Heart right ventricle (tissue), 16 donors: ENCODE measurements at places on chromosomes 5 and 9. TPM values are rescaled to one million over a fixed set of nuclear protein-coding genes. Genes with fewer than 3 reads are reported as not detected.

The ADAMTS19 gene
- total RNA-seq, result 0.95 TPM

DNA sequence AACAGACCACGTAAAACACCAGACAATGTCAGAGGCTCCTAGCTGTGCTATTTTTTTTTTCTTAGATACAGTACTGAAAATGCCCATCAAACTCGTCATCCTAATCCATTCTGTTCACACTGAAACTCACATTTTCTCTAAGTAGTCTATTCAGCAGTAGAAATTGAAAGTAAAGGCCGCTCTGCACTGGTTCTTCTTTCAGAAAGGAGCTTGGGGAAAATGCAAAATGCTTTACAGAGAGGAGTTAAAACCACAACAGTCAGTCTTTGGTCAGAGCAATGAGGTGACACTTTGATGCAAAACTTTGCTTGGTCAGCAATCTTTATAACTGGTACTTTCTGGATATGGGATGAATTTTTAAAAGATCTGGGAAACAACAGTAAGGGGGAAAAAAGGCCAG, 43.8 kb upstream of the SUSD1 start:
- no peak for DNase-seq

The OR13C5 gene
- not detected for total RNA-seq

DNA sequence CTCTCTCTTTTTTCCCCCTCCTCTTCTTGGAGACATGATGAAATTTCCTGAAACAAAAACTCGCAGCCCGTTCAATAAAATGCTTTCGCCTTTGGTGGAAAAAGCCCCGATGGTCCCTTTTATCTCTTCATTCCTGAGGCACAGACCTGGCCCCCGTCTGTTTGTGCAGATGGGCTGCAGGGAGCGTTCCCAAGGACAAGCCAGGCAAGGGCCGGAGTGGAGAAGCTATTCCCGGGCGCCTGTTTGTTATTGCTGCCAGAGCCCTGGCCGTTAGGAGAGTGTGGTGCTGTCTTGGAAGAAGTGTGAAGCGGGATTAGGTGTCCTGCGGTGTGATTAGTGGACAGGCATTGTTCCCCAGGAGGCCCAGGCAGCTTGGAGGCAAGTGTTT, 71.9 kb downstream of the SMIM23 start:
- DNase-seq, result no peak

- no peak for DNase-seq
Measured at GRCh38 chr9:16743375-16743774, 127.1 kb downstream of the BNC2 start.

The C8G gene
- total RNA-seq, result 1.2 TPM

The ADAMTSL1 gene
- total RNA-seq, result 0.90 TPM

DNA sequence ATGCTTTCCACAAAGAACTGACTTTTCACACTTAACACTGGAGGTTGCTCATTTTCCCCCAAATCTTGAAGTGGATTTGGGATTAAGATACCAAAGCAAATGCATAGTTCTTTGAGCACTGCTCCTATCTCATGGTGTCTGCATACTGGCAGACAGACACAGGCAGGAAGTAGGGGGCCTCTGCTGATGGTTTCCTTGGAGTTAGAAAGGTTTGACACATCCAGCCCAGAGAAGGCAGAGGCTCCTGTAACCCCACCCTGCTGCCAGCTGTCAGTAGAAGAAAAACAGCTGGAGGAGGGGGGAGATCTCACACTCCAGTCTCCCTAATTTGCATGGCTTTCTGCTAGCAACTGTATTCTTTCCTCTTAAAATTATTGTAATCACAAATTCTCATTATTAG, 44.1 kb downstream of the APTX start:
- no peak for DNase-seq

GRCh38 chr9:126612813-126613641, 701 bp upstream of the LMX1B start:
- DNase-seq, result no peak

- no peak for DNase-seq
Measured at GRCh38 chr9:19119801-19120440, 7.4 kb downstream of the PLIN2 start.

The RNF183 gene
- not detected for total RNA-seq

DNA sequence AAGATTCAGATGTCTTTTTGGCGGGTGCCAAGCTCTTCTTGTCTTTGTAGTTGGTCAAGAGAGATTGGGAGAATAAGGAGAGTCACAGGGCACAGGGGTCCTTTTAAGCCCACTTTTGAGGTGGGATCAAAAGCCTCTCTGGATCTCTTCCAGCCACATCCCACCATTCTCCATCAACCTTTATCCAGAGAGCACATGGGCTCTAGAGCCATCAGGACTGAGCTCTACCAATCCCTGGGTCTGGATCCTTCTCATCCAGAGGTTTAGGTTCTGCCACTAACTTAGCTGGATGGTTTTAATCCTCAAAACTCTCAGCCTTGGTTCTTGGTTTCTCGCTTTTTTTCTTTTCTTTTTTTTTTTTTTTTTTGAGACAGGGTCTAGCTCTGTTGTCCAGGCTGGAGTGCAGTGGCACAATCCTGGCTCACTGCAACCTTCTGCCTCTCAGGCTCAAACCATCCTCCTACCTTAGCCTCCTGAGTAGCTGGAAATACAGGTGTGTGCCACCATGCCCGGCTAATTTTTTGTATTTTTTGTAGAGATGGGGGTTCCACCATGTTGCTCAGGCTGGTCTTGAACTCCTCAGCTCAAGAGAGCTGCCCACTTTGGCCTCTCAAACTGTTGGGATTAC, 44.6 kb upstream of the MATR3 start:
- DNase-seq, result no peak

DNA sequence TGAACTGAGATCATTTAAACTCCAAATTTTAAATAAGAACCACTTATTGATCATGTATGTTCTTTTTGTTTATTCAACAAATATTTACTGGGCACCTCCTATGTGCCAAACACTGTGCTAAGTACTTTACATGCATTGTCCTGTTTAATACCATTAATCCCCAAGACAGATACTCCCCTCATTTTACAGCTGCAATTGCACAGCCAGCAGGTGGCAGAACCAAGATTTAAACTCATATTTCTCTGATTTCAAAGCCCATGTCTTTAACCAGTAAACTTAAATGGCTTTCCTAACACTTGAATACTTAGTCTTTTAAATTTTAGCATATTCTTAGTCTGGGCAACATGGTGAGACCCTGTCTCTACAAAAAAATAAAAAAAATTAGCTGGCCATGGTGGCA, 43.4 kb upstream of the KIAA1958 start:
- DNase-seq, result no peak

- no peak for DNase-seq
Measured at GRCh38 chr5:168449166-168449565, 37.1 kb upstream of the RARS1 start.

GRCh38 chr5:118990582-118990981, 2.2 kb upstream of the DTWD2 start:
- DNase-seq, result no peak

- DNase-seq, result no peak
Measured at GRCh38 chr5:50786073-50786472, 119.6 kb downstream of the PARP8 start.

DNA sequence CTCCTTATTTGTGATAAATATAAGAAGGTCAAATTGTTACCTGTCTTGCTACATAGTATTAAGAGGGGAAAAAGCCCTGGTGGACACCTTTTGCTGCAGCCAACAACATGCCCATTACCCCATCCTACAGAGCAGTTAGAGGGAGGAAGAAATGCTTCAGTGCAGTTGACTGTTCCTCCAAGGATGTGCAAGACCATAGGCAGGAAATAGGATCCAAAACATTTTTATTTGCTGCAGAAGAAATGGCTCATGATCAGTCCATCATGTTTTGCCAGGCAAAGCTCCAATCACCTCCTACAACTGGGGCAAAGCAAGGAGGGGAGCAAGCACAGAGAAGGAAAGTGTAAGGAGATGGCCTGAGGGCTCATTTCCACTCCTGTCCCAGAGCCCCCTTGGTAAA, 399.1 kb upstream of the PIK3R1 start:
- no peak for DNase-seq

GRCh38 chr9:125241000-125241862, at the start of gene HSPA5:
Gene HSPA5, minus strand, starts transcription at chr9:125241343. Its CDS starts 217 bp downstream, at chr9:125241126.
- DNase-seq, result peak; percentile 100

- peak; percentile 7 for DNase-seq
Measured at GRCh38 chr9:79817438-79818004, 245.8 kb downstream of the TLE4 start.

The FGD3 gene
- total RNA-seq, result 1.1 TPM

DNA sequence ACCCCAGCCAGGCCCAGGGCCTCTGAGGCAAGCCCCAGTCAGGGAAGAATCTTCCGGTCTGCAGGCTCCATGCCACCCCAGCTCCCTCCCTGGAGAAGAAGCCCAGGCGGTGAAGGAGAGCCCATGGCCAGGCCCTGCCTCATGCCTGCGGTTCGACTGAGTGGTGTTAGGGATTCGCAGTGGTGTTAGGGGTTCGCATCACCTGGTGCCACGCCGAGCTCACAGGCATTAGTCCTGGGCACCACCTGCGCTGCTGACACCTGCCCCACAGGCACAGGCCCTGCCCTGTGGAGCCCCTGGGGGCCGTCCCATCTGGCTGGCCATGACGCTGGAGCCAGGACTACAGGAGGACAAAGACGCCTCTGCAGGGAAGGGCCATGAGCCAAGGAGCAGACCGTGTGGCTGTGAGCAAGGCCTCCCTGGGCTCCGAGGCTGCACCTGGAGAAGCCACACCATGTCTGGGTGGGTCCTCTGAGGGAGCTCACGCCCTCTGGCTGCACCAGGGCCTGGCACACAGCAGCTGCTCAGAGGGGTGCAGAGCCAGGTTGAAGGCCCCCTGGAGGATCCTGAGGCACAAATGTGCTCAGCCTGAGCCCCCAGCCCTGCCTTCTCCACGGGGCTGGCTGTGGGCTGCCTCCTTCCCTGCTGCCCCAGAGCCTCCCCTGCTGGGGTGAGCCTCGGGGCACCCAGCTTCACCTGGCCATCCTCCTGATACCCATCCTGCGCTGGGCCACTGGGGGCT, 27.6 kb upstream of the RNF130 start:
- no peak for DNase-seq

- no peak for DNase-seq
Measured at GRCh38 chr5:92980491-92980890, 600.5 kb downstream of the NR2F1-AS1 start.

The C5 gene
- 0.49 TPM for total RNA-seq

DNA sequence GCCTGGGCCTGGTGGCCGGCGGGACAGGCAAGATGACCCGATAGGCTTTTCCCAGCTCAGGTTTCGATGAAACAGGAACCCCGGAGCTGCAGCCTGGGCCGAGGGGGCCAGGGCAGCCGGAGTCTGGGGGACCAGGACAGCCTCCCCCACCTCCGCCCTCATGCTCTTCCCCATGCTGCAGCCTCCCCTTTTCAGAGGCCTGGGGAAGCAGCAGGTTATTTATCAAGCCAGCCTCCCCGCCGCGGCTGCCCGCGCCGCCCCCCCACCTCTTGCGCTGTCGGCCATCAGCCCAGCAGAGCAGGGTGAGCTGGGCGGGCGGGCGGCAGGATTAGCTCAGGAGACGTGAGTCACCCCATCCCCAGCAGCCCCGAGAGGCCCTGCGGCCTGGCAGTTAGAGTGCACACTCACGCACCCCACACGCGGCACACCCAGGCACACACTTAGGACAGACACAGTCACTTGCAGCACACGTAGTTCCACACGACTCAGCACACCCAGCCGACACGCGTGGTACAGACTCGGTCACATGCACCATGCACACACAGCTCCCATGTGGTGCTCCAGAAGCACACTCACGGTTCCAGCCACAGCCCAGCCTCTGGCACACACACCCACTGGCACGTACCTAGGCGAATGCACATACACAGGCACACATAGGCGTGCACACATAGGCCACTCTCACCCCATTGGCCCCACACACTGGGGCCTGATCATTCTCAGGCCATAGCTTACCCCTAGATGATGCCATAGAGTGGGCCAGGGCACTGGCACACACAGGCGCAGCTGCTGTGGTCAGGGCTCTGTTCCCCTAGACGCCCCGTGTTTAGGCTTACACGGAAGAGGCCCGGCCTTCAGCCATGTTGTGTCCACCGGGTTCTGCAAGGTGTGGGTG, 13.0 kb downstream of the CXXC5 start:
- DNase-seq, result peak; percentile 78

The CATSPER3 gene
- 0.37 TPM for total RNA-seq

DNA sequence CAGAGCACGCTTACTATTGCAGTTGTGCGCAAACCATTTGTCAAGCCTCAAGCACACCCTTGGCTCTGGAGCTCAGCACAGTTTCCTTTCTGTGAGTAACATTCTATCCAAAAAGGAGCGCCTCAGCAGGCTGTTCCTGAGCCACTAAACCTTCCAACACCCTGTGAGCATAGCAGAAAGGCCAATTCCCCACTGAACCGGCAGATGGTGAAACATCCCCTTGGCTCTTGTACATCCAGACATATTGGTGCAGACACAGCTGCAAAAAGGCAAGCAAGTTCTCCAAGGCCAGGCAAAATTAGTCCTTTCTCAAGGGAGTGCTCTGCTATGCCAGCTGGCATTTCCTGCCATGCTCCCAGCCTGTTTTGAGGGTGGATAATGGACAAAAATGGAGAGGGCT, 44.1 kb upstream of the CEMIP2 start:
- DNase-seq, result peak; percentile 18

- DNase-seq, result no peak
Measured at GRCh38 chr5:126417178-126417577, 6.0 kb upstream of the GRAMD2B start.

The PPP3R2 gene
- not detected for total RNA-seq

The MAP1B gene
- total RNA-seq, result 114 TPM

The ENTREP1 gene
- total RNA-seq, result 24.3 TPM

The SNAPC4 gene
- 5.5 TPM for total RNA-seq

The SVEP1 gene
- total RNA-seq, result 6.7 TPM

DNA sequence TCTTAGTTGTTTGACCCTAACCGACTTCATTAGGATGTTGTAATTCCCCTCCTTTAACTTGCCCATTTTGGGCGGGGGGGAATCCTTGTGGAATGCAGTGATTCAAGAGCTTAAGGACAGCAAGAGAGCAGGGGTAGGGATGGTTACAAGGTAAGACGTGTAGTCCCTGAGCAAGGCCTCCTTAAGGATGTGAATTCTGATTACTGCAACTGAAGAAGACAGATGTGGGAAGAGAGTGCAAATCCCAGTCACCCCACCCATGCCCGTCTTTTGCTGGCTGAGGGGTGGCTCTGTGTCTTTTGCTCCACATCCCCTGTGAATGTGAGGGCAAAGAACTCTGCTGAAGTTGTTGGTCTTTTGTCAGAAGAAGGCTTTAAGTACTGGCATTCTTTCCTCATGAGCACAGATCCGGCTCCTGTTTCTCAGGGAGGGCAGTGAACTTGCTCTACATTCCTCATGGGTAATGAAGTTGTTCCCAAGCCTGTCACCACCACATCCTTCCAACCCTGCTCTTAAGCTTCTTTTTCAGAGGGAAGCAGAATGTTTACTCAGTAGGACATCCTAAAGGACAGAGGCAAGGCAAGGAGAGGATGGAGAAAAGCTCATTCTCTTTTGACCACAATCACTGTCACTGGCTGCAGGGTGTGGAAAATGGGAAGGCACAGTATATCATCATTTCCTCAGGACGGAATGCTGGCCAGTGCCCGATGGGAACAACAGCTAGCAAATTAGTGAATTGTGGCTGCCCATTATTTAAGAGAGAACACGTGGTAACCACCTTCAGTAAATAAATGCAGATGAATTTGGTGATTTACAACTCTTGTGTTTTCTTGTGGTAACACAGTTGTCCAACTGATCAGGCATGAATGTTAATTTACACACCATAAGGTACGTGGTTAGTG, 61.5 kb downstream of the RAI14 start:
- DNase-seq, result no peak
